ENCODE measurements at places on chromosomes 2 and 18.

- no peak for DNase-seq
These were observed 516.7 kb downstream of the KCNJ3 start for GRCh38 chr2:155215037-155215707.

- DNase-seq: no peak
These were observed 106.4 kb upstream of the SMIM21 start for GRCh38 chr18:75533950-75534349.

DNA sequence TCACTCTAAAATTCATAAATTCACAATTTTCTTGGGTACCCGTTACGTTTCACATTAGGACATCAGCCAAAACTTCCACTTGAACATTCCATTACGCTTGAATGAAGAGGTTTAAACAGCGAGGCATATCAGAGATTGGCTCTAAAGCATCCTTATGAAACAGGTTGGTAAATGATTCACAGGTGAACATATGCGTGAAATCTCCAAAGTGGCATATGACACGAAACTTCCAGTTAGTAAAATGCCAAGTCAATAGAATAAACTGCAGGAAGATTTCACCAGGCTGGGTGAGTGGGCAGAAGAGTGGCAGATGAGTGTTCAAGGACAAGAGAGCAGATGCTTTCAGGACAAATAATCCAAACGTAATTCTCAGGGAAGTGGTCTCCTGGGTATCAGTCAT, 33.9 kb upstream of the GLS start:
- no peak for DNase-seq

DNA sequence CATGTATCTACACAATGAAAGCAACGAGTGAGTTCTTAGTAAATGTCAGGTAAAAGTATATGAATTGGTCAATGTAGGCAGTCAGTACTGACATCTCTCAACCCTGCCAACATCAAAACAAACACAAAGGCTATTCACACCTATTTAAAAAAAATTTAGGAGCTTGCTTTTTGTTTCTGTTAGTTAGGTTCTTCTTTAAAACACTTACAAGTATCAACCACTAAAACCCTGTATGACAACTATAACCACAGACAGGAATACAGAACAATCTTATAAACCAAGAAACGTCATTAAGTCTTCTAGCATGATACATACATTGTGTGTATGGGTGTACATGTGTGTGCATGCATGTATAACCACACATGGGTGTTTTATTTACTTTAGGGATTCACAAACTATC, 131.0 kb downstream of the TCF4 start:
- DNase-seq: no peak

GRCh38 chr18:32714571-32715148, 58.2 kb downstream of the KLHL14 start:
- DNase-seq: peak; percentile 31

- DNase-seq: no peak
These were observed 214.2 kb downstream of the ICOS start for GRCh38 chr2:204150721-204151120.

GRCh38 chr2:219929835-219930234, 302.4 kb downstream of the SLC4A3 start:
- no peak for DNase-seq

DNA sequence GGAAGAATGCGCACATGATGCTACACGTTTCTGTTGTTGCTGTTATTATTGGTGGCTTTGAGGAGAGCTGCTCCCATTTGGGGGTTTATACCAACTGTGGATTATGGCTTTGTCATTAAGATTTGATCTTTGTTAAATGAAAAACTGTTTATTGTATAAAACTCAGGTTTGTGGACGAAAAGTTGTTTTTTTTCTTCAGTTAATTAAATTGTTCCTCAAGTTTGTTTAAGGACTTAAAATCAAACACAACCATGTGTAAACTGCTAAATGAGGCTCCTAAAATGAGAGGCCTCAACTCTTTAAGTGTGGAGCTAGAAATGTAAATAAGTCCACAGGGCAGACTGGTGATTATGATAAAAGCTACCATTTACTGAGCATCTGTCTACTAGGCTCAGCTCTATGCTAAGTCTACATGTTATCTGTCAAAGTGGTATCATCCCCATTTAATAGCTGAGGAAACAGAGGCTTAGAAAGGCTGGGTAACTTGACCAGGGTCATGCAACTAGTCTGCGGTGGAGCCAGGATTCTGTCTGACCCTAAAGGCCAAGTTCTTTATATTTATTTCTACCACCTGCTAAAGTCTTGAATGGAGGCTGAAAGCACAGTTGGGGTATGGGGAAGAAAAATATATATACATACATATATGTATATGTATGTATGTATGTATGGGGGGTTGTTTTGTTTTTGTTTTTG, 4.1 kb downstream of the MYCN start:
- no peak for DNase-seq

GRCh38 chr2:40625849-40626248, 174.0 kb upstream of the SLC8A1 start:
- DNase-seq: no peak
